COR-L47 (cell line): ENCODE measurements at places on chromosomes 7 and 10.

- DNase-seq, result no peak
Measured at GRCh38 chr7:143415742-143416397, 7.2 kb upstream of the EPHA1 start.

GRCh38 chr10:110625356-110625894, 18.7 kb upstream of the RBM20 start:
- DNase-seq, result no peak

GRCh38 chr7:154744861-154745258, 258.1 kb downstream of the PAXIP1 start:
- no peak for DNase-seq

DNA sequence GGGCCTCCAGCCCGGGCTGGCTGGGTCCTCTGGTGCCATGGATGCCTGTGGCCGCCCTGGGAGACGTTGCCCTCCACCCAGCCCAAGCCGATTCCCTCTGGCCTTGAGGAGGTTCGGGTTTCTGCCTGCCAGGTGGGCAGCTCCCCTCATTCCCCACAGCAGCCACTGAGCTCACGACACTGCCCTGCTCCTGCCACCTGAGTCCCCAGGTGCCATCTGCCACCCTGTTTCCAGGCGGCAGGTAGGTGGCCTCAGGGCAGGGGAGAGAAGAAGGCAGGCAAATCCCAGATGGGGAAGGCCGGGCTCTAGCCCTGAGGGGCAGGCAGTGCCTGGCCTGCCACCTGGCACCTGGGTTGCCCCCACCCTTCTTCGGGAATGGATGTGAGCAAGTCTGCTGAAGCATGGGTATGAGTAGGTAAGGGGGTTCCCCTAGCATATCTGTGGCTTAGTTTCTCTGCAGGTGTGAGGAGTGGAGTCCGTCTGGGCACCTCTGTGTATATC, 92.2 kb upstream of the PPIF start:
- DNase-seq, result no peak

DNA sequence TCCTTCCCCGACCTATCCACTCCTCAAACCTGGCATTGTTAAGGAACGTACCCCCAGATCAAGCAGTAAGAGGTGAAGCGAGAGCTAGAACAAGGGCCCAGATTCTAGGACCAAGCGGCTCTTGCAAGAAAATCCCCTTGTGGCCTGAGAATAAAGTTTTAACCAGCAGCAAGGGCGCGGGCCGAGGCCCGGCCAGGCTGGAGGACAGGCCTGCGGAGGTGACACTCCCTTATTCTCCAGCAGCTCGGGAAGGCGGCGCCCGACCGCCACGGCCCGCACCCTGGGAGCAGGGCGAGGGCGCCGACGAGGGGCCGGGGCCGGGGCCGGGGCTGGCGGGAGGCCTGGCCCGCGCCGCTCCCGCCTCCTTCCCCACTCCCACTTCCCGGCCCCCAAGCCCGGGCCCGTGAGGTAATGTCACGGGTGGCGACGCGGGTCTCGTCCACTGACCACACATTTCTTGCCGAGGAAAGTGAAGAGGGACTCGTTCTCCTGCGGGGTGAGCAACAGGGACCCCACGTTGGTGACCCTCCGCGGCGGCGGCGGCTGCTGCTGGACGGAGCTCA, 551 bp downstream of the WASL start:
- DNase-seq, result no peak

GRCh38 chr10:111579473-111579872, 502.6 kb downstream of the ADRA2A start:
- DNase-seq, result no peak

- no peak for DNase-seq
Measured at GRCh38 chr7:34807548-34808340, 149.7 kb downstream of the NPSR1 start.

DNA sequence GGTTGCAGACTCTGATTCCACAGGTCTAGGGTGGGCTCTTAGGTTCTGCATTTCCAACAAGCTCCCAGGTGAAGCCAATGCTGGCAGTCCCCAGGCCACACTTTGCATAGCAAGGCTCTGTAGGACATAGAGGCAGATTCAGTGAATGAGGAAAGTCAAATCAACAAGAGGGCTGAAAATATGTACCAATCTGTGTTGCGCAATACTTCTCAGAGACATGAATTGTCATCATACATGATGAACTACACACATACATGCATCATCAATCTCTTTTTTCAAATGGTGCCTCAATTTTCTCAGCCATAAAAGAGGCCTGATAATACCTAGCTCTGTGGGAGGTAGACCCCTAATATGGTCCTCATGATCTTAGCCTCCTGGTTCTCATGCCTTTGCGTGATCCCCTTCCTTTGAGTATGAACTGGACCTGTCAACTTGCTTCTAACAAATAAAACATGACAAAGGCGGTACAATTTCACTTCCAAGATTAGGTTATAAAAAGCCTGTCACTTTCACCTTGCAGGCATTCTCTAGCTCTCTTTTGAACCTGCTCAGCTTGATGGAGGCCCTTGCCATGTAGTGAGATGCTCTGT, 49.0 kb downstream of the PIK3CG start:
- no peak for DNase-seq

- peak; percentile 61 for DNase-seq
Measured at GRCh38 chr7:76397409-76398183, 11.9 kb downstream of the SSC4D start.

DNA sequence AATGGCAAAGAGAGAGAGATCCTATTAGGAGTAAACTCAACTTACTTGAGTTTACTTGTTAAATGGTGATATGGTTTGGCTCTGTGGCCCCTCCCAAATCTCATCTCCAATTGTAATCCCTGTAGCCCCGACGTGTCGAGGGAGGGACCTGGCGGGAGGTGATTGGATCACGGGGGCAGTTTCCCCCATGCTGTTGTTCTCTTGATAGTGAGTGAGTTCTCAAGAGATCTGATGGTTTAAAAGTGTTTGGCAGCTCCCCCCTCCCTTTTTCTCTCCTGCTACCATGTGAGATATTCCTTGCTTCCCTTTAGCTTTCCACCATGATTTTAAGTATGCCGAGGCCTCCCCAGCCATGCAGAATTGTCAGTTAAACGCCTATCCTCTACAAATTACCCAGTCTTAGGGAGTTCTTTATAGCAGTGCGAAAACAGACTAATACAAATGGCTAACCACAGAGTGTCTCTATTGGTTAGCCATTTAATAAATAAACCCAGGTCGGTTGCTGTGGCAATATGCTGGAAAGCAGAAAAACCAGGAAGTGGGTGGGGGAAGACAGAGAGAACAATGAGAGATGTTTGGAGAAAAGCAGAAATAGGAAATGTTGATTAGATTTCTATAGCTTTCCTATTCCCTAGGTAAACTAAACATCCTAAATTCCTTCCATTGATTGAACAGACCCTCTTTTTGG, 3.0 kb upstream of the STMP1 start:
- DNase-seq, result peak; percentile 4

- DNase-seq, result peak; percentile 39
Measured at GRCh38 chr10:111207500-111207899, 130.7 kb downstream of the ADRA2A start.

GRCh38 chr10:121112579-121113384, 261.6 kb downstream of the WDR11 start:
- peak; percentile 31 for DNase-seq

DNA sequence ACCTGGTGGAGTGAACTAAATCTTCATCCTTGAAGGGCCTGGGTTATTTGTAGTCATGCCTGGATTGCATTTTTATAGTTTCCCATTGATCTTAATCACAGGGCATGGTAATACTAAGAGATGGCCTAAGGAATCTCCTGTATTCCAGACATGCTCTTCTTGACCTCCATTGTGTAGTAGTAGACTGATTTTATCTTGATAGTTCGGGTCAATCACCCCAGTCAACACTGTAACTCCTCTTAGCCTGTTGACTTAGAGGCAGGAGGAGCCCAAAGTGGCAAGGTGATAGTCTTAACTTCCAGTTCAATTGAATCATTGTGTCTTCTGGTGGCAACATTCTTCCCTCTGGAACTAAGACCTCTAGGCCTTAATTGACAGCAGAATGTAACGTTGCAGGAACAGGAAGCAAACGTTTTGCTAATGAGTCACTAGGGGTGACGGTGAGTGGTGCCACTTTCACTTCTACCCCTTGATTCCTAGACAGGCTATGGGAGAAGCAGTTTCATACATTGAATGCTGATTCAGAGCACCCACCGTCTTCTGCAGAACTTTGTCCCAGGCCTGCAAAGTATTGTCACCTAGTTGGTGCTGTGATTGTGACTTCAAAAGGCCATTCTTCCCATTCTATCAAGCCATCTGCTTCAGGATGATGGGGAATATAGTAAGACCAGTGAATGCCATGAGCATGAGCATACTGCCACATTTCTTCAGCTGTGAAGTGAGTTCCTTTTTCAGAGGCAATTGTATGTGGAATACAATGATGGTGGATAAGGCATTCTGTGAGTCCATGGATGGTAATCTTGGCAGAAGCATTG, 24.0 kb upstream of the PAPSS2 start:
- no peak for DNase-seq

GRCh38 chr7:149685455-149685854, 87.9 kb downstream of the ZNF467 start:
- no peak for DNase-seq

DNA sequence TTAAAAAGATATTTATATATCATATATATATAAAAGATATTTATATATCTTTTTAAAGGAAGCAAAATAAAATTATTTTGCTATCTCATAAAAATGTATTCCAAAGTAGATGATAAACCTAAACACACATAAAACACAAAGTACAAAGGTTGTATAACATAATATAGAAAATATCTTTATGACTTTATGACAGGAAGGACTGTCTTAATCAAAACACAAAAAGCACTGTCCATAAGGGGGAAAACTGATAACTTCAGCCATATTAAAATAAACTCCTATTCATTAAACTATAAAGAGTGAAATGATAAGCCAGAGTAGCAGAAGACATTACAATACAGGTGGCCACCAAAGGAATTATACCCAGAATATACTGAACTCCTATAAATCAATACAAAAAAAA, 34.8 kb downstream of the KDM7A start:
- DNase-seq, result no peak

- no peak for DNase-seq
Measured at GRCh38 chr7:5672468-5672867, 109.0 kb downstream of the RNF216 start.

DNA sequence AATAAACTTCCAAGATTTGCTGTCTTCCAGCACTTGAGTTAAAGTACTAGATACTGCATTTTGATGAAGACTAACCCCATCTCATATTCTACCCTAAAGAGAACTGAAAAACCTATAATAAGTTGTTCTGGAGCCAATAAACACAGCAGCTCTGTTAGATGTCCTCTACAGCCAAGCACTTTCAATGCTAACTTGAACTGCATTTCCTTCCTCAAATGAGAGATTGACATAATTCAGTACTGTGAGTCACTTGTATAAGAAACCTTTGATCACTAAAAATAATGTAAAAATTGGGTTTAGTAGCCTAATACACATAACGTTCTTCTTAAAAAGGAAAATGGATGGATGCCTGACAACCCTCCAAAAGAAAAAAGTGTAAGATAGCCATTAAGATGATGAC, 81.3 kb downstream of the ITGB8 start:
- no peak for DNase-seq
